ENCODE measurements at places on chromosomes 1 and 21.
A peak's percentile ranks its signal among the peaks of the same experiment; 100 is the strongest.

DNA sequence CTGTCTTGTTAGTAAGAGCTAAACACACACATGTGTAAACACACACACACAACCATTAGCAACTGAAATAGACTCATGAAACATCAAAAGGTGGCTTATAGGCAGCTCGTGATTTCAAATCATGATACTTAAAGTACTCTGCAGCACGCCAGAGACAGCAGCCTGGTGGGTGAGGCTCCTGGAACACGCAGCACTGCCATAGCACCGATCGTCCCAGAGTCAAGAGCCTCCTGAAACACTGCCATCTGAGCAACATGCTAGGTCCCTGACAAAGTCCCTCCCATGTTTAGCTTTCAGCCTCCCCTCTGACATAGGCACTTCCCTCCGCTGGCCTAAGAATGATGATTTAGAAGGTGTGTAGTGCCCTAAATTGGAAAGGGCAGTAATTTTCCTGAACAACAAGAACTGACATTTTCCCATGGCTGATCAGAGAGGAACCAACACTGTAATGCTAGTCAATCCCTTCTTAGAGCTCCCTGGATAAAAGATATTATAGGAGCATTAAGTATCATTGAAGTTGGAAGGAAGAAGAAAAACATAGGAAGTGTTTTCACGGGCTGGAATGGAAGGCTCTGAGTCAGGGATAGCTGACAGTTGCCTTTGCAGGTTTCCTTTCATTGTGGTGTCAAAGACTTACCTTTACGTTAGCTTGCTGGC lies 14.1 kb upstream of the DPT start:
- H3K4me1 ChIP-seq, result peaks cover 6% of the 10 kb centered on the region
- no peaks in the 10 kb centered on the region for H3K36me3 ChIP-seq
- H3K27ac ChIP-seq, result no peak overlapping the region
- no peaks in the 10 kb centered on the region for H3K27me3 ChIP-seq

DNA sequence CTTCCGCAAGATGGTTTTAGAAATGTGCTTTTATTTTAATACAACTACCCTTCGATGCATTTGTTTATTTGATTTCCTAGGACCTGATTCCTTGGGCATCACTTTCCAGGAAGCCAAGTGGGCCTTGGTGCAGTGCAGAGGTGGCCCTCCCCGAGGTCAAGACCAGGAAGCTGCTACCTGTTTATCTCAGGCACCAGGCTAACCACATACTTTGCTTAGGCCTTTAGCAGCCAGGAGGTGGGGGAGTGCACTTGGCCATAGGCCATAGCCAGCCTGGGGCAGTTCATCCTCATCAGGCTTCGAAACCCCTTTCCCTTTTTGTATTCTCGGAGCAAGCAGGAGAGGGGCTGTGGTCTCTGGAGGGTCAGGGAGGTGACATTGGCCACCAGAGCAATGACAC lies 45.4 kb downstream of the SMYD2 start:
- H3K36me3 ChIP-seq, result no peaks in the 10 kb centered on the region
- H3K27ac ChIP-seq, result no peak overlapping the region
- no peaks in the 10 kb centered on the region for H3K4me1 ChIP-seq
- no peak for DNase-seq

DNA sequence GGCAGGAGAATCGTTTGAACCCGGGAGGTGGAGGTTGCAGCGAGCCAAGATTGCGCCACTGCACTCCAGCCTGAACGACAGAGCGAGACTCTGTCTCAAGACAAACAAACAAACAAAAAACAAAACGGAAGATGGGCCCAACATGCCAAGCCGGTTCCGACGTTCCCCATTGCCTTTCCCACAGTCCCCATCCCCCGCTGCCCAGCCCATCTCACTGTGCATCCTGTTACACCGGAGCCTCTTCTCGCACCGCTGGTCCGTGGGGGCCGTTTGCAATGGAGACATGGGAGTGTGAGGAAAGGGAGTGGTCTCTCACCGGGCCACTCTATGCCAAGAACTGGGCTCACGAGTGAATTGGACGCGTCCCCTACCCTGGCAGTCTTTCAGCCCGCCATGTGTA lies 1.3 kb upstream of the CFAP74 start:
- no peaks in the 10 kb centered on the region for H3K4me1 ChIP-seq
- no peak overlapping the region for H3K27ac ChIP-seq
- H3K4me3 ChIP-seq, result no peak overlapping the region
- DNase-seq, result peak; percentile 19

DNA sequence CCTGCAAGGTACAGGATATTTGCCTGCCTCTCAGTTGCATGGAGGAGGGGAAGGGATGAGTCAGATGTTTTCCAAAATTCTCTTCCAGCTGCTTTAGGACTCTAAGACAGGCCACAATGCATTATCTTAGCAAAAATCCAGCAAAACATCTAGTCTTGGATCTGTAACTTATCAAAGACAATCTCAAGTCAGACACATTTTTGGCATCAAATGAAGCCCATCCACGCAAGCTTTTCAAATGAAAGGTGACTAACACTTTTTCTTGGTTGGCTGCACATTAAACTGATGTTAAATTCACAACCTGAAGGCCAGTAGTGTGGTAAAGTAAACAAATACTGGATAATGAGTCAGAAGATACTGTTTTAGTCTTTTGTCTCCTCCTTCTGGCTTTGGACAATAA lies 21.3 kb downstream of the FAM78B start:
- no peak for DNase-seq
- H3K4me1 ChIP-seq, result no peaks in the 10 kb centered on the region
- no peak overlapping the region for H3K4me3 ChIP-seq
- H3K36me3 ChIP-seq, result no peaks in the 10 kb centered on the region
- no peak overlapping the region for H3K27ac ChIP-seq

DNA sequence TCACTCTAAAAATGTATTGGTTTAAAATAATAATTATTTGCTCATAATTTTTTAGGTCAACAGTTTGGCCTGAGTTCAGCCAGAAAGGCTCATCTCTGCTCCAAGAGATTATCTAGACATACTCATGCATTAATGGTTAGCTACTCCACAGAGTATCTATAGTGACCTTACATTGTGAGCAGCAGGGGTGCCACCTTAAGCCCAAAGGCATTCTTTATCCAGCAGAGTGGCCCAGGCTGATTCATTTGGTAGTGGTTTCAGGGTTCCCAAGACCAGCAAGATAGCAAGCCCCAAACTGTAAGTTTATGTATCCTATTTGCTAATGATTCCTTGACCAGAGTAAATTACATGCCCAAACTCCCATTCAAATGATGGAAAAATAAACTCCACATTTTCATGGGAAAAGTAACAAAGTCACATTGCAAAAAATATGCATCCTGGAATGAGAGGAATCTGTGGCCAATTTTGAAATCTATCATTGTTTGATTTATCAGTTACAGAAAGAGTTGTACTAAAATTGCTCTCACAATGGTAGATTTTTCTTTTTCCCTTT lies 182.6 kb upstream of the KCNK2 start:
- H3K27me3 ChIP-seq, result no peaks in the 10 kb centered on the region
- no peaks in the 10 kb centered on the region for H3K36me3 ChIP-seq
- no peak overlapping the region for H3K4me3 ChIP-seq
- DNase-seq, result no peak

GRCh38 chr1:119606394-119606793 lies 41.7 kb downstream of the ZNF697 start:
- H3K27me3 ChIP-seq, result no peaks in the 10 kb centered on the region
- no peak overlapping the region for H3K27ac ChIP-seq
- H3K36me3 ChIP-seq, result no peaks in the 10 kb centered on the region
- no peak for DNase-seq
- no peak overlapping the region for H3K4me3 ChIP-seq

DNA sequence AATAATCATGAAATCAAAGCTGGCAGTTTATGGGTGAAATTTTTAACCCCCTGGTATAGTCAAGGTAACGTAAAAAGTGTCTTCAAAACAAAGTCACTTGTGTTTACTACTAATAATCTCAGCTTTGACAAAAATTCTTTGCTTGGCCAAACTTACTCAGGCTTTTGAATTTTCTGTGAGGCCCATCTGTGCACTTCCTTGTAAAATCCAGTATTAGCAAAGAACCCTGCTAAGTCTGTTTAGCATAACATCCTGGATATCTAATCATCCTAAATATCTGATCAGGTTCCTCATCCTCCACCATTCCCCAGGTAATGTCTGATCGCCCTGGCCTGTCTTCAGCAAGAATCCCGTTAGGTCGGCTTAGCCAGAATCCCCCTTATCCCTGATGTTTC lies 3.0 kb downstream of the LYST start:
- H3K36me3 ChIP-seq, result no peaks in the 10 kb centered on the region
- no peak for DNase-seq
- H3K4me1 ChIP-seq, result no peaks in the 10 kb centered on the region
- H3K27me3 ChIP-seq, result no peaks in the 10 kb centered on the region
- no peak overlapping the region for H3K4me3 ChIP-seq
- H3K27ac ChIP-seq, result no peak overlapping the region

DNA sequence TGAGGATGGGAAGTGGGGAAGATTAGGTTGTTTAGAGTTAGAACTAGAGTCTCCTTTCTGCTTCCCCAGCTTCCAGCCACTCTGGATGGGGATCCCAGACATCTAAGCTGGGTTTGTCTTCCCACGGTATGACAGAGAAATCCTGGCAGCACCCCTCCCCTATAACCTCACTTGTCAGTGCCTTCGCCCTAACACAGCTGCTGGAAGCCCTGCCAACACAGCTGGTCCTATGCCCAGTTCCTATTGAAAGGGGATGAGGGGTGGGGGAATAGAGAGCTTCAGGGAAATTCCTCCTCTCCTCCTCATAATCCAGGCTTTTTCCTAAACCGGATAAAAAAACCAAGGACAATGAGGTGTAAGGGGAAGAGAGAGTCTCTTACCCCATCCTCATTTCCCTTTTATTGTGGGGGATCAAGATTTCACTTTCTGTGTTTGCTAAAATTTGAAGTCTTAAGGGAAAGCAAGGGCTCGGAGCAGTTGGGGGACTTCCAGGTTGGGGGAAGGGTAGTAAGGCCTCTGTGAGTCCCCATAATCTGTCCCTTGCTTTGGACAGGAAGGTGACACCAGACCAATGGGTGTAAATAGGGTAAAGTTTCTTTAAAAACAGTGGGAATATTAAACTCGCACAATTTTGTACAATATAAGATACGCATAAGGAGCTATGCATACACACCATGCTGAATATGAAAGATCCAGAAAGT lies 590 bp downstream of the TMOD4 start:
- H3K36me3 ChIP-seq, result peaks cover 26% of the 10 kb centered on the region
- no peaks in the 10 kb centered on the region for H3K27me3 ChIP-seq
- H3K27ac ChIP-seq, result no peak overlapping the region
- no peak overlapping the region for H3K4me3 ChIP-seq
- DNase-seq, result no peak
- H3K4me1 ChIP-seq, result no peaks in the 10 kb centered on the region

- H3K36me3 ChIP-seq, result no peaks in the 10 kb centered on the region
- H3K4me3 ChIP-seq, result no peak overlapping the region
- peaks cover 10% of the 10 kb centered on the region for H3K4me1 ChIP-seq
Observed at GRCh38 chr1:24850328-24850920, 79.7 kb downstream of the RUNX3 start.

DNA sequence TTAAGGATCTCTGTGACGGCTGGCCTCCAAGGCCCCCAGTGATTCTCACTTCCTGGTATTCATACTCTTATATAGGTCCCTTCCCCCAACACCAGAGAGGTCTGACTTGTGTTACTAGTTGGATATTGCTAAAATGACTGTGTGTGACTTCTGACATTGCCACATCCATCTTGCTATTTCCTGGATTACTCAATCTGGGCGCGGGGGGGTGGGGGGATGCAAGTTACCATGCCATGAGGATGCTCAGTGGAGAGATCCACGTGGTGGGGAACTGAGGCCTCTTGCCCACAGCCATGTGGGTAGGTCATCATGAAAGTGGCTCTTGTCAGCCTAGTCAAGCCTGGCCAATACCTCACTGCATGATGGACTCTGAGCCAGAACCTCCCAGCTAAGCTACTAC lies 117.0 kb downstream of the UBE2U start:
- no peak overlapping the region for H3K27ac ChIP-seq
- H3K4me1 ChIP-seq, result no peaks in the 10 kb centered on the region
- H3K27me3 ChIP-seq, result no peaks in the 10 kb centered on the region
- no peak overlapping the region for H3K4me3 ChIP-seq
- no peak for DNase-seq
- no peaks in the 10 kb centered on the region for H3K36me3 ChIP-seq

- no peak overlapping the region for H3K27ac ChIP-seq
- no peaks in the 10 kb centered on the region for H3K27me3 ChIP-seq
- H3K4me1 ChIP-seq, result peaks cover 7% of the 10 kb centered on the region
- H3K4me3 ChIP-seq, result no peak overlapping the region
- no peak for DNase-seq
Observed at GRCh38 chr1:37723390-37724078, 31.2 kb downstream of the CDCA8 start.

Measured in SK-N-SH (cell line).